ENCODE measurements at places on chromosomes 11 and 22. TPM values are rescaled to one million over a fixed set of nuclear protein-coding genes. Genes with fewer than 3 reads are reported as not detected.

SYCE3 gene
- total RNA-seq = not detected

APOBEC3G gene
- total RNA-seq = 13.3 TPM

LMNTD2 gene
- total RNA-seq = 6.1 TPM

CAVIN3 gene
- 78.3 TPM for total RNA-seq

CBX7 gene
- 71.1 TPM for total RNA-seq

CCDC87 gene
- total RNA-seq = not detected

RASL10A gene
- total RNA-seq = 4.3 TPM

PELI3 gene
- total RNA-seq = 18.6 TPM

CASP5 gene
- total RNA-seq = not detected

TMEM135 gene
- 46.8 TPM for total RNA-seq

OR4C3 gene
- total RNA-seq = not detected

SYT8 gene
- not detected for total RNA-seq

TYMP gene
- total RNA-seq = 44.6 TPM

MDK gene
- total RNA-seq = 54.7 TPM

GALNT18 gene
- total RNA-seq = 16.4 TPM

CD248 gene
- total RNA-seq = 69.1 TPM

SPINDOC gene
- total RNA-seq = 13.8 TPM

RBMXL2 gene
- not detected for total RNA-seq

GRIA4 gene
- not detected for total RNA-seq

OR52E8 gene
- total RNA-seq = not detected

TESMIN gene
- total RNA-seq = 0.48 TPM

CXCR5 gene
- not detected for total RNA-seq

SLC22A6 gene
- not detected for total RNA-seq

JAML gene
- 15.7 TPM for total RNA-seq

FGF3 gene
- not detected for total RNA-seq

C1QTNF4 gene
- total RNA-seq = 5.6 TPM

MYRF gene
- total RNA-seq = 6.9 TPM

CDCA5 gene
- total RNA-seq = 1.2 TPM

CCDC81 gene
- 1.2 TPM for total RNA-seq

FXYD2 gene
- 1.3 TPM for total RNA-seq

OR2AG1 gene
- not detected for total RNA-seq

ELF5 gene
- 32.5 TPM for total RNA-seq

PHF21B gene
- 3.6 TPM for total RNA-seq

MPPED1 gene
- total RNA-seq = not detected

KCNK4 gene
- 2.3 TPM for total RNA-seq

APLNR gene
- 0.44 TPM for total RNA-seq

LAYN gene
- total RNA-seq = 21.3 TPM

P2RX6 gene
- not detected for total RNA-seq

HSCB gene
- 49.3 TPM for total RNA-seq

TMEM179B gene
- 66.9 TPM for total RNA-seq

CDC42BPG gene
- total RNA-seq = 14.9 TPM

RNH1 gene
- total RNA-seq = 209 TPM

TRIM51 gene
- total RNA-seq = not detected

APOA1 gene
- total RNA-seq = 1.5 TPM

TOMM22 gene
- total RNA-seq = 37.3 TPM

CNIH2 gene
- 0.48 TPM for total RNA-seq

USP2 gene
- 3.8 TPM for total RNA-seq

TOB2 gene
- total RNA-seq = 28.8 TPM

LGALS12 gene
- 11.9 TPM for total RNA-seq

MIOX gene
- not detected for total RNA-seq

OR56A1 gene
- total RNA-seq = not detected

L3MBTL2 gene
- total RNA-seq = 13.1 TPM

CASP4 gene
- 222 TPM for total RNA-seq

LARGE2 gene
- total RNA-seq = 6.3 TPM

KCTD14 gene
- 7.9 TPM for total RNA-seq

ALDH3B2 gene
- total RNA-seq = 44.1 TPM

SIDT2 gene
- total RNA-seq = 49.5 TPM

HYOU1 gene
- total RNA-seq = 73.7 TPM
